ENCODE measurements at places on chromosomes 4 and X.

GRCh38 chr4:175791221-175791620 lies 20.8 kb downstream of the GPM6A start:
- DNase-seq: no peak

- DNase-seq: no peak
These were observed 11.0 kb upstream of the OTC start for GRCh38 chrX:38341442-38341841.

- peak; percentile 46 for DNase-seq
These were observed 57.7 kb upstream of the EFHC2 start for GRCh38 chrX:44401151-44401550.

- no peak for DNase-seq
These were observed 167.2 kb downstream of the SH3KBP1 start for GRCh38 chrX:19720236-19720635.

- no peak for DNase-seq
These were observed 655.2 kb downstream of the RAPGEF2 start for GRCh38 chr4:159758061-159758460.

DNA sequence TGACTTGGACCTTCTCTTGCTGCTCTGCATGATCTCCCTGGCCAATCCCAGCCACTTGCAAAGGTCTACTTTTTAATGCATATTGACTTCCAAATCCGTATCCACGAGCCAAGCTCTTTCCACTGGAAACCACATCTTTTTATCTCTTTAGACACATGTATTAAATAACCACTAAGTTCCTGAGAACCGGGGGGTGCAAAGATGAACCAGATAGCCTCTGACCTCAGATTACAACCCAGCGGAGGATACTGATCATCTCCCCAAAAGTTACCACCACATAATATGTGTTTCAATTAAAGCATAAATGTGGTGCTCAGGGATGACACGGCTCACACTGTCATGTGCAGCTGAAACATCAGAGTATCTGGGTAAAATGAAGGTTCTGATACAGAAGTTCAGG lies 40.4 kb upstream of the FAM9B start:
- DNase-seq: no peak

- no peak for DNase-seq
These were observed 28.1 kb upstream of the LNX1 start for GRCh38 chr4:53619431-53619830.

DNA sequence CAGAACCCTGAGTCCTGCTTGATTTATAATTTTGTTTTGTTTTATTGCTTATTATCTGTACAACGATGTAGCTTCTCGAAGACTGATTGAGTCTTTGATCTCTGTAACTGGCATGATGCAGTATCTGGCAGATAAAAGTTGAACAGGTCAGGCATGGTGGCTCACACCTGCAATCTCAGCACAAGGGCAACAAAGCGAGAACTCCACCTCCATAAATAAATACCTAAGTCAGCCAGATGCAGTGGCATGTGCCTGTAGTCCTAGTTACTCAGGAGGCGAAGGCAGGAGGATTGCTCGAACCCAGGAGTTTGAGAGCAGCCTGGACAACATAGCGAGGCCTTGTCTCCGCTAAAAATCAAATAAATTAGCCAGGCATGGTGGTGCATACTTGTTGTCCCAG lies 15.7 kb upstream of the WDR19 start:
- no peak for DNase-seq

GRCh38 chr4:111562826-111563225 lies 582.4 kb upstream of the FAM241A start:
- peak; percentile 79 for DNase-seq

GRCh38 chr4:150358691-150359090 lies 223.3 kb upstream of the MAB21L2 start:
- DNase-seq: no peak

GRCh38 chr4:168831585-168831918 lies 178.5 kb downstream of the CBR4 start:
- DNase-seq: peak; percentile 17

- no peak for DNase-seq
These were observed 14.2 kb upstream of the ADD1 start for GRCh38 chr4:2829321-2829932.

DNA sequence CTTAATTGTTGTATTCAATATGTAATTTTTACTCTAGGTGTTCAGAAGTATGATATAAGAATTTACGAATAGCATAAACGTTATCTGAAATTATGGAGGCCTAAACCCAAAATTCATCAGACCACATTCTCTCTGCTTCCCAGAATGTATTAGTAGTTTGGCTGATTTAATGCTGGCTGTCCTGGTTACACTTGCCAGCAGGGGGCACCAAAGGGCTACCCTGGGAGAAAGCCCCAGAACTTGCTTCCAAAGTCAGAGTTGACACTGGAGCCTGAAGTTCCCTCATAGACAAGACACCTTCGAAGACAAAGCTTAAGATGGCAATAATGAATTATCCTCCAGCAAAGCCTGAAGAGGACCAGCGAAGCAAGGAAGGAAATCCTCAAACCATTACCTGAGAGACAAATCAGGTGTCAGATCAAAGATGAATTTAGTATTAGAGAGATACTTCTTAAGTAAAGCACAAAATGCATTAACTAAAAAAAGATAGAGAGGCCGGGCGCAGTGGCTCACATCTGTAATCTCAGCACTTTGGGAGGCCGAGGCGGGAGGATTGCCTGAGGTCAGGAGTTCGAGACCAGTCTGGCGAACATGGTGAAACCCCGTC lies 11.3 kb upstream of the ANOS1 start:
- DNase-seq: peak; percentile 46

DNA sequence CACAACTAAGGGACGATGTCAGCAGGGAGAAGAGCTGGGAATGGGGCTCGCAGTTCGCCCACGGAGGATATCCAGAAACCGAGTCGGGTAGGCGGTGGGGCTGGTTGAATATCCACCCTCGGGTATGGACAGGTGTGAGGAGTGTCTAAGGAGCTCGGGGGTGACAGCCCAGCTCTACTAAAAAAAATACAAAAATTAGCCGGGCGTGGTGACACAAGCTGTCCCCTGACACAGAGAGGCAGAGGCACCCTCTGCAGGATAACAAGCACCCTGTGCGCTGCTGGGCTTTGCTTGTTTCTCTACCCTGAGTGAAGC lies 12.2 kb upstream of the ASMTL start:
- no peak for DNase-seq

GRCh38 chrX:121103381-121103780 lies 56.0 kb downstream of the GLUD2 start:
- no peak for DNase-seq

- no peak for DNase-seq
These were observed 51.1 kb downstream of the RPS6KA3 start for GRCh38 chrX:20215565-20215964.

GRCh38 chr4:19700992-19701391 lies 550.7 kb upstream of the SLIT2 start:
- peak; percentile 44 for DNase-seq

GRCh38 chrX:50818986-50819385 lies 5.0 kb upstream of the SHROOM4 start:
- DNase-seq: peak; percentile 10

GRCh38 chr4:19945979-19946380 lies 305.7 kb upstream of the SLIT2 start:
- peak; percentile 93 for DNase-seq

All from GM23248 (cell line).